Stimulated activated CD4-positive, alpha-beta T cell treated with anti-CD3 and anti-CD28 coated beads, Interleukin-4, amount 100 ng/mL, for 24 hours (primary cell): ENCODE measurements at places on chromosomes 7 and 10.
A peak's percentile ranks its signal among the peaks of the same experiment; 100 is the strongest.

DNA sequence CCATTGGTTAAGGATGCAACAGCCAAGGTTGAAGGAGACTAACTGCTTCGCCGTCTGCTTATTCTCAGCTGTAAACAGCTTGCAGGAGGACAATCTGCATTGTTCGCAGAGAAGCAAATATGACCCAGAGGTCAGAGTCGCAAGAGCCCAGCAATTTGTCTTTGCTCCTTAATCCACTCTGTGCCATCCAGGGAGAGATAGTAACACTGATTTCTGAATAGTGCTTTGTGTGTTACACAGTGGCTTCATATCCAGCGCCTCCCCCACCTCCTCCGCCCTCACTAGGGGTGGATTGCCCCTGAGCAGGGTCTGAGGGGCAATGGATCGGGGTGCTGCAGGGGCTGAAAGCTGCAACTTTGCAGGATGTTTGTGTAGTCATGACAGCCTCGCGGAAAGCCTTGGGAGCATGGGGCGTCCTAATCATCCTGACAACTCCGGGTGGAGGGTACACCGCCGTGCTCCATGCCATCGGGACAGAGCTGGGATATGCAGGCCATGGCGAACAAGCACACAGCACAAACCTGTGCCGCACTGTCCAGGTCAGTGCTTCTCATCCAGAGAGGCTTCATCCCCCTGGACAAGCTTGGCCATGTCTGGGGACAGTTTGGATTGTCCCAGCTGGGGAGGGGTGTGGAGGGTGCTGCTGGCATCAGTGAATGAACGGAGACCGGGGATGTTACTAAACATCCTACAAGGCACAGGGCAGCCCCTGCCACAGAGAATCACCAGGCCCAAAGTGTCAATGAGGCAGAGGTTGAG lies 103.1 kb upstream of the INSIG1 start:
- no peak for DNase-seq

DNA sequence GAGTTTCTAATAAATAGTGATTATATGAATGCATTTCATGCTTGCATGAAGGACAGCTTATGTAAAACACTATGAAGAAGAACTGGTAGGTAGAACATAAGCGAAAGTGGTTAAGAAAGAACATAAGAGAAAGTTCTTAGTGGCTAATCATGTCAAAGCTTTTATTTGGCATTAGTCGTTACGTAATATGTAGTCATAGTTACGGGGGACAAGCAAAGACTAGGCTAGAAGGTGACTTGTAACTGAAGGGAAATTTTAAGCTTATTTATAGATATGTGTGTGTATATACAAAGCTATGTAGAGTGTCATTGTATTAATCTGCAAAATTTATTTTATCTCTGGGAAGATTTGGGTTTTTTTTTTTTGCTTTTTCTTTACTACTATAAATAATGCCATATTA lies 36.9 kb downstream of the CAPZA2 start:
- DNase-seq: no peak

DNA sequence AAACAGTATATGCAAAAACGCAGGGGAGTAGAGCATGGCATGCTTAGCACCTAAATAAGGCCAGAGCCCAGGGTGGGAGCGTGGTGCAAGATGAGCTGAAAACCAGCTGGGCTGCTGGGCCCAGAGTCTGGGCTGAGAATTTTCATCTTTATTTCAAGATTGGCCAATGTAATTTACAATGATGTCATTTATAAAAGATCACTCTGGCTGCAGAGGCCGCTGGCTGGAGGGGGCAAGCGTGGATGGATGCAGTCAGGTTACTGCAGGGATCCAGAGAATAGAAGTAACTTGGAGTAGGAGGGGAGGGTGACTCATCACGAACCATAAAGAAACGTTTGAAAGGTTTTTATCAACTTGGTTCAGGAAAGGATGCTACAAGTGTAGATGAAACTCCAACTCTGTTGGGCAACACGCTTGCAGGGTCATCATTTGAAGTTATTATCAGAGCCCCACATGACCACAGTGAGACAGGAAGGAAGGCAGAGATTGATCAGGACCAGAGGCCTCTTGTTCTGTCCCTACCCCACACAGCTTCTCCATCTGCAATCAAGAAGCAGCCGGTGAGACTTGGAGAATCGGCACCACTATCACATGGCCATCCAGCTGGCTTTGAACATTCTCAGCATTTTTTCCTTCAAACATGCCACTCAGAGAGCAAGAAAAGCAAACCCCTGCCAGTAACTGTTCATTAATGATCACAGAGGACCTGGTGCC lies 49.2 kb downstream of the ODAD2 start:
- no peak for DNase-seq

DNA sequence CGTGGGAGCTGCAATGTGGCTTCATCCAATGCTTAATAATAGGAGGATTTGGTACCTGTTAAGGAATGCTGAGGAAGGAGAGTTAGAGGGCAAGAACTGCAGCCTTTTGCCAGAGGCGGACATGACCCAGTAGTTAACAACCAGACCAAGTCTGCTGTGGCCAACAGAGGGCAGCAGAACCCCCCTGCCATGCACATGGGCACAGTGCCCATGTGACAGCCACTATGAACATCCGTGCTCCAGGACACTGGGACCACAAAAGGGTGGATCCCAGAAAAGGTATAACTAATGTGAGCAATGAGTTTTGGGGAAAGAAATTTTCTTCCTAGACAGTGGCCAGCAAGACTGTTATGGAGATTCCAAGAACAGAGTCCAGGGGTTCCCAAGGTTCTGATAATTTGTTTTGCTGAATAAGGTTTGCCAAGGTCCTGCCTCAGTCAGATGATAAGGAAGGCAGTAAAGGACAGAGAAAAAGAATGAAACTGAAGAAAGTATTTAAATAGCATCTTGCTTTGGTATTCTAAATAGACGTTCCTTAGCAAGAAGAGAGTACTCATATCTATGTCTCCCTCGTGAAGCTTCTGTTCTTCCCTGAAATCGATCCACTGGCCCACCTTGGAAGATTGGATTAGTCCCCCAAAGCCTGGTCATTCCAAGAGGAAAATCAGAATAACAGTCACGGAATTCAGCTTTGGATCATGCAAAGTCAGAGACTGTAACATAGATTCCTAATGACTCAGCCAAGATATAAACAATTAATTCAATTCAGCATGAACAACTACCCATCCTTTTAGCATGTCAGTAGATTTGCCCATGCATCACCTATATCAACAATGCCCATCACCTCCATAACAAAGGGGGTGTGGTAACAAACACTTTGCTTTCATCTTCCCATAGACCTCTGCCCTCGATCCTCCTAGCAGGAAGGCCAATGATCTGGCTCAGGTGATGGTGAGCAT lies 56.0 kb downstream of the LGI1 start:
- peak; percentile 45 for DNase-seq

- peak; percentile 0 for DNase-seq
Observed at GRCh38 chr7:30970594-30971094, 6.9 kb downstream of the GHRHR start.

- no peak for DNase-seq
Observed at GRCh38 chr10:533186-533585, 156.3 kb downstream of the DIP2C start.

DNA sequence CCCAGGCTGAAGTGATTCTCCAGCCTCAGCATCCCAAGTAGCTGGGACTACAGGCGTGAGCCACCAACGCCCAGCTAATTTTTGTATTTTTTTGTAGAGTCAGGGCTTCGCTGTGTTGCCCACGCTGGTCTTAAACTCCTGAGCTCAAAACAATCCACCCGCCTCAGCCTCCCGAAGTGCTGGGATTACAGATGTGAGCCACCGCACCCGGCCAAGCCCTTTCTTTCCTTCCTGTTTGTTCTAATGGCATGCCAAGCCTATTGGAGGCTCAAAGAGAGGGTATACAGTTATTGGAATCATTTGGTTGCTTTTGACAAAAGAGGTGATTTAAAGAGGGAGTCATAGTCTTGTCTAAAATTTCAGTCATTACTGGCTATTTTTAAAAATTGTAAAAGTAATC lies 46.0 kb upstream of the TRIM8 start:
- no peak for DNase-seq

DNA sequence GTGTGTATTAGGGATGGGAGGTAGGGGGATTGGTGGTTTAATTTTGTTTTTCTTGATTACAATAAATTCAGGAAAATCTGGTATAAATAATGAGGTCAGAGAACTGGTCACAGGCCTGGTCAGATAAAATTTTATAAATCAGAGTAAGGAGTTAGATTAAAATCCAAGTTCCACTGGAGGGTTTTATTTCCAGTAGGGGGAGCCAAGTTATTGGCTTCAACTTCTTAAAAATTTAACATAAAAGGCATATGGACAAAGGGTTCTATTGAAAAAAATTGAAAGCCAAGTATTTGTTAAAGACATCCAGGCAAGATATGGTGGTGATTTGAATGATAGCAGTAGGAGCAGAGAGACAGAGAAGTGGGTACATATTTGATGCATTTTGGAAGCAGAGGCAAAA lies 763.3 kb downstream of the SORCS1 start:
- DNase-seq: no peak

GRCh38 chr10:133326223-133326551 lies 10.5 kb downstream of the CALY start:
- DNase-seq: no peak

DNA sequence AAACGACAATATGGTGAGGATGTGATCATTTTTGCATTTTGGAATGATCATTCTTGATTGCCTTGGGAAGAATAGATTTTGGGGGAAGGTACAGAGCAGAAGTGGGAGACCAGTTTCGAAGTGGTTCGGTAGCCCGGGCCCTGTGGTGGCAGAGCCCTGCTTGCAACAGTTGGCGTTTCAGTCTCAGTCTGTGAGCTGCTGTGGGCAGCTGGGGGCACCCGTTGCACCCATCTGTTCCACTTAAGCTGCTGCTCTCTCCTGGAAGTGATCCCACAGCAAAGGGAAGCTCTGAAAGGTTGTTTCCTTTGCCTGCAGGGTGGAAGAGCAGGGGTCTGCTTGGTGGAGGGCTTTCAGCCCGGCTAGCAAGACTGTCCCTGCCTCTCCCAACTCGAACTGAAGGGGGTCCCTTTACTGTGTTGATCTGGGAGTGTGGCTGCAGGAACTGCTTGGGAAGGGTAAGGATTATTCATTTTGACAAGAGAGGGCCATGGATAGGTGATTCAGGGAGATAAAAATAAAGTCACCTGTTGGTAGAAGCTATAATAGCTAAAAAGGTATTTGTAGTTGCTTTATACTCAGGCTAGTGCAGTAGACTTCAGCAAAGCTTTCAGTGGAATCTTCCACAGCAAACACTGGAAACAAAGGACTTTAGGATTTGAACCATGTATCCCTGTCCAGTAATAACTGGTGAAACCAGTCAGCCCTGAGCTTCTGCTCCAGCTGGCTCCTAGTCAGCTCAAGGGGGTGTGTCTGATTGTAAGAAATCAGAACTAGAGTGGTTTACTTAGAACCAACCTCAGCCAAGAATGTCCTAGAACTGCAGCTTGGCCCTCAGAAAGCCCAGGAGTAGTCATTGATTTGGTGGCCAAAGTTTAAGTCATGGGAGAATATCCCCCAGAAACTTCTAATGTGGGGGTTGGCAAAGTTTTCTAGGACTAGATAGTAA lies 53.1 kb upstream of the PDCD4 start:
- no peak for DNase-seq

DNA sequence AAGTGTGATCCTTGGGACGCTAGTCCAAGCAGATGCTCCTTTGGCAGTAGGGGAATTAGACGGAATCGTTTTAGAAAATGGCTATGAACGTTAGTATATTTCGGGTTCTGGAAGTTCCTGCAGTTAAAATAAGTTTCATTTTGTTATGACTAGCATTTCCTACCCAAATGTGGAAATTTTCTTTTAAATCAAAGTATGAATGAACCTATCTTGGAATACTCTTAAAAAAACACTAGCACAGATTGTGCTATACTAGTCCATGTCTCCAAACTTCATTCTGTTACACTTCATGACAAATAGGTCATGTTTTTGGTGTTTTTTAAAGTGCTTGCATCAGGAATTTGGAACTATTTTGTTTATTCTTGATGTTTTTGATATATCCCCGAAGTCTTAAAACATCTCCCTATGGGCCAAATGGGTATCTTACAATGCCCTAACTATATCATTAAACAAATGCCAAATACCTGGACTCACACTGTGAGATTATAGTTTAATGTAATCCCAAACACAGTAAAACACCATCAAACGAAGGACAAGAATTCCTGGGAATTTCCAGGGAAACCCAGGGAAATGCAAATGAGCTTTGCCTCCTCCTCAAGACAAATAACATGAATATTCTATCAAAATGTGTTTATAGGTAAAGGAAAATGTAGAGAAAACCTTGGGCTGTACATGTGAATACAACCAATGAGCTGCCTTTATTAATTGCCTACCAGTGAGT lies 75.9 kb upstream of the PTPRZ1 start:
- DNase-seq: no peak

DNA sequence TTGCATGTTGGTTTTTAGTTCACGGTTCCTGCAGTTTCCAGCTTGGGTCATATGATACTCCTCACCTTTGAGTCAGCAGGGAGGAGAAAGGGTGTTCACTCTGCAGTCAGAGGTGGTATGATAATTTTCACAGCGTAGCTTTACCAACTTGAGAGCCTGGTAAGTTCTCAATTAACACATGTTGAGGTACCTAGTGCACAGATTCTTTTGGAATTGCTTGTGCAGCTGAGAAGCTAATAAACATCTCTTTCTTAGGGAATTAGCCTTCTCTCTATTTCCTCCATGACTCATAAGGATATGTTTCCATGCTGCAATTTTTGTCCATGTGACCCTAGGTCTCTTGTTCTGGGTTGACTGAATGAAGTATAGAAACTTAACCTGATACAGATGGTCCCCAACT lies 166.6 kb downstream of the KIF20B start:
- no peak for DNase-seq

DNA sequence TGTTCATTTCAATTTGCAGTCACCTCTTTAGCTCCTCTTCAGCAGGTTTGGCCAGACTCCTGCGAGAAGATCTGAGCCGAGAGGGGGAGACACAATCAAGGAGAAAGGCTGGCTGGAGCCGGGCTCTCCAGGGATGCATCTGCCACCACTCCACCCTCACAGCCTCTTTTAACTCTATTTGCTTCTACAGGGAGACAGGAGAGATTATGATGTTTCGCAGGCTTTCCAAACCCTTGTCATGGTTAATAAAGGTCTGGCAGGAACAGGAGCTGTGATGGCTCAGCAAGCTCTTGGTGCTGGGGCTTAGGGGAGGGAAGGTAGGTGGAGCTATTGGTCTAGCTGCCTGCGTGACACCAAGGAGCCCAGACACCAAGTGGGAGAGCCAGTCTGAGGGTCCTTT lies 448.1 kb upstream of the PODXL start:
- no peak for DNase-seq

- DNase-seq: peak; percentile 39
Observed at GRCh38 chr10:49761789-49762565, at the start of gene OGDHL. Gene OGDHL (minus strand): TSS chr10:49762323. CDS start chr10:49758592, 3,731 bp downstream.

GRCh38 chr7:111516612-111517011 lies 45.7 kb downstream of the IMMP2L start:
- no peak for DNase-seq

- DNase-seq: no peak
Observed at GRCh38 chr7:131945957-131946544, 389.6 kb upstream of the PODXL start.

- DNase-seq: no peak
Observed at GRCh38 chr10:131159771-131160170, 151.8 kb downstream of the TCERG1L start.

GRCh38 chr7:47202146-47202783 lies 379.6 kb downstream of the TNS3 start:
- DNase-seq: no peak

- no peak for DNase-seq
Observed at GRCh38 chr10:113021268-113022040, 71.4 kb downstream of the TCF7L2 start.
